ENCODE measurements at places on chromosomes 5 and 9. TPM values are rescaled to one million over a fixed set of nuclear protein-coding genes. Genes with fewer than 3 reads are reported as not detected.

GRCh38 chr5:174556756-174557155 lies 167.6 kb upstream of the MSX2 start:
- DNase-seq, result no peak

- no peak for DNase-seq
Observed at GRCh38 chr5:130166839-130167490, 262.7 kb downstream of the CHSY3 start.

- DNase-seq, result peak; percentile 80
Observed at GRCh38 chr9:124291801-124292396, 34.1 kb downstream of the NEK6 start.

GRCh38 chr5:165015126-165015525 lies 1509.7 kb downstream of the MAT2B start:
- no peak for DNase-seq

Gene PCDHA3
- polyA plus RNA-seq, result 1.8 TPM

Gene SPATA31C1
- not detected for polyA plus RNA-seq

DNA sequence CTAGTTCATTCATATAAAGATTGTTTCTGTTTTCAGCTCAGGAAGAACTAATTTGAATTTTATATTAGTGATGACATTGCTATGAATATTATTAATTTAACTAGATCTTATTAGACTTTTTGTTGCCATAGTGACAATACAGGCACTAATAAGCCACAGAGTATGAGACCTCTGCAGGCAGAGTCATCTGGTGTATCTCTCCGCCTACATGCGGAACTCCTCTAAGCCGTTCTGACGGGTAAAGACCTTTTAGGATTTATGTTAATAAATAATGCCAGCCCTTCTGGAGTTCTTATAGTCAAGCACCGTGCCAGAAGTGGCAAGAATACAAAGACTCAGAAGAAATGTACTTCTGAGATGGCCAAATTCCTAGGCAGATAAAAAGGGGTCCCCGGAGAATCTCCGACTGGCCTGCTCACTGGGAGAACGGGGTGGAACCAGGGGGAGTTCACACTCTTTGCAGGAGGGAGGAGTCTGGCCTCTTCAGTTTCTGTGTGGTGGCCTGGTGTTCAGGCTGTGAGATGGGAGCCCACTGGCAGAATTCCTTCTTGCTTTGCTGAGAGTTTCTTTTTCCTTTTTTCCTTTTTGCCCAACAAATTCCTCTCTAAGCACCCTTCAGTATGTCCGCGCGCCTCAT lies 85.1 kb upstream of the IL12B start:
- DNase-seq, result no peak

Gene GPR150
- polyA plus RNA-seq, result 0.35 TPM

Gene PPP3R2
- polyA plus RNA-seq, result not detected

DNA sequence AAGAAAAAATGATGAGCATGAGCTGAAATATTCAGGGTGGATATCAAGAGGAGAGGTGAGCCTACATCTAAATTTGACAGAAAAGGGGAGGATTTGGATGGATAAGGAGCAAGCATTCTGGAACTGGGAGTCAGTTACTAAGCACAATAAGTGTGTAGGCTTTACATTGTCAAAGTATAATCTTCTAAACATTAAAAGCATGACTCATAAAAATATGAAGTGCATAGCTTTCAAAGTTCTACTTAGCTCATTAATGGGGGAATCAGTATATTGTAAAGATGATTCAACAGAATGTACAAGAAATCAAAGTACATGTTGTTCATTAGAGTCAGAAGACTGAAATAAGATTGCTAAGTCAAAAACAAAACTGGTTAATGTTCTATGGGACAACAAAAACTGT lies 248.0 kb upstream of the GAS1 start:
- DNase-seq, result no peak

Gene NPR3
- 0.23 TPM for polyA plus RNA-seq

DNA sequence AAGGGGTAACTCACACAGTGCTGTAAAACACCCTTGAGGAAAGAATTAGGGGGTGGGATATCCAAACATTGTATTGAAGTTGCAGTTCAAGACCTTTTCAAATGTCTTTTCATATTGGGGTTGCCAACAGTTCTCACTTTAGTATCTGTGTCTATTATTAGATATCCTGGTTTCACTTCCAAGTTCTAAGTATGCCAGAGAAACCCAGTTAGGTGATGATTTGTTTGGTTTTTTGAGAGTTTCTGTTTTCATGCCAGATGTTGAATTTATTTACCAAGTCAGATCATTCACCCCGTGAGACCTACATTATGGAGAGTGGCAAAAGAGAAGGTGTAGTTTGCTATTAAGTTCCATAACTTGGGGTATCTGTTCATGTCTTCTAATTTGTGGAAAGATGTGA lies 64.5 kb downstream of the C9orf152 start:
- no peak for DNase-seq

- DNase-seq, result no peak
Observed at GRCh38 chr9:91756510-91756780, 193.6 kb downstream of the ROR2 start.

DNA sequence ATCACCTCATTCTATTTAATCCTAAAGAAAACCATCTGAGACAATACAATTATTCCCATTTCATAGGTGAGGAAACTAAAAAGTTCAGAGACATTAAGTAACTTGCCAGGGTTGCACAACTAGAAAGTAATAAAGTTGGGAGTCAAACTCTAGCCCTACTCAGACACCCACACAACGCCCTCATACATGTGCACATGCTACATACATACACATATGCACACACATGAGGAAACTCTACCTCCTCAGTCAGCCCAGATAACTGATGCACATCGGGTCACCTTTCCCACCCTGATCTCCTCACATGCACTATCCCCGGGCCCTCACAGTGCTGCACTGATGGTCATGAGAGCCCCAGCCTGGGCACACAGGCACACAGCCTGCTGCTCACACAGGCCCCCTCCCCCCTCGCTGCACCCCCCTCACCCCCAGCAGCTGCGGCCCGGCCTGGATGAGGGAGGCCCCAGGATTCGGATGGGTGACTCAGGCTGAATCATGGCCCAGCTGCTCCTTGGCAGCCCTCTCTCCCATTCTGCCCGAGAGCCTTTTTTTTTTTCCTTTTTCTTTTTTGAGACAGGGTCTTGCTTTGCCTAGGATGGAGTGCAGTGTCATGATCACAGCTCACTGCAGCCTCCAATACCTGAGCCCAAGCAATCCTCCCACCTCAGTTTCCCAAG lies 5.0 kb upstream of the GPRIN1 start:
- DNase-seq, result peak; percentile 72

DNA sequence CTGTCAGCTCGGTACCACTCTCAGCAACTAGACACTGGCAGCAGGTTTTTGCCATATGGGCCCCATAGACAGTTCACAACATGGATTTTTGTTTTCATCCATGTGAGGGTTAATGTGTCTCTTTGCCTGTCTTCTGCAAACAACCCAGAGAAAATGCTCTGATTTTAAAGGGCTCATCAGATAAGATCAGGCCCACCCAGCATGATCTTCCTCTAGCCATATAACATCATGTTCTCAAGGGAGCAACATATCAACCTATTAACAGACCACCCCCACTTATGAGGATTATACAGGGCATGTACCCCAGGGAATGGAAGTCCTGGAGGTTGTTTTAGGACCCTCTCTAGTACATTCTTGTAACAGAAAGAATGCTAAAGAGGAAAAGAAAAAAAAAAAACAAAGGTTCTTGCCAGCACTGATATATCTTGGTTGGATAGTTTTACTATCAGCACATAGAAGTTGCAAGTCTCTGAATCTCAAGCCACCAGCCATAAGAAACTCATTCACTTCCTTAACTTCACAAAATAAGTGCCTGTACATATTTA lies 1015.1 kb downstream of the TLE4 start:
- no peak for DNase-seq

Gene BTNL3
- polyA plus RNA-seq, result not detected

- DNase-seq, result no peak
Observed at GRCh38 chr9:137409515-137409914, 13.4 kb downstream of the EXD3 start.

Gene ADCY2
- 4.7 TPM for polyA plus RNA-seq

Gene DNAH5
- 0.05 TPM for polyA plus RNA-seq

DNA sequence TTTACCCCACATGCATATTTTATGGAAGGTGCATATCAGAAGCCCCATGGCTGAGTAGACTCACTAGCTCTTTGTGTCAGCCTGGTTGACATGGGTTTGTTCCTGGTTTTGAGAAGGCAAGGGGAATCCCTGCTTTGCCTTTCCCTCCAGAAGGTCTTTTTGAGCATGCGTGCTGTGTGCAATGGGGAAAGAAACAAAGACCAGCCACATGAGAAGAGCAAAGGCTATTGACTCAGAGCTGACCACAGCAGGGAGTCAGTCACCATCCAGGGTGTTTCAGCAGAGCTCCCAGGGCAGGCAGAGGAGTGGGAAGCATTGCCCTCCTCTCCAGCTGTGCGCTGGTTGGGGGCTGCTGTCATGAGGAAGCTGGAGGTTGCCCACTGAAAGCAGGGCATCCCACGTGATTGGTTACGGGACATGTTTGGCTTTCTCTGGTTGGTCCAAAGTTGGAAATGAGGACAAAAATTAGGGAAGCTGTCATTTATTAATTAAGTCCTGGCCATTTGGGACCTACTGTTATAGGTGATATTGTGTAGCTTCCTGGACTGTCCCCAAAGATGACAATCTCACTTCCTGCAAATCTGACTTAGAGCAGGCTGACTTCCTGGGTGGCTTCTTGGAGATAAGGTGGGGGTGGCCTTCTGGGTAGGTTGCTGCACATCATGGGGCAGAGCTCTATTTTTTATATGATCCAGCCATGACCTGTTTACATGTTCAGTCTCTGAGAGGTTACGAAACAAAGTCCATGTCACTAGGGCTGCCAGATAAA lies 48.9 kb upstream of the TDRD7 start:
- DNase-seq, result no peak

DNA sequence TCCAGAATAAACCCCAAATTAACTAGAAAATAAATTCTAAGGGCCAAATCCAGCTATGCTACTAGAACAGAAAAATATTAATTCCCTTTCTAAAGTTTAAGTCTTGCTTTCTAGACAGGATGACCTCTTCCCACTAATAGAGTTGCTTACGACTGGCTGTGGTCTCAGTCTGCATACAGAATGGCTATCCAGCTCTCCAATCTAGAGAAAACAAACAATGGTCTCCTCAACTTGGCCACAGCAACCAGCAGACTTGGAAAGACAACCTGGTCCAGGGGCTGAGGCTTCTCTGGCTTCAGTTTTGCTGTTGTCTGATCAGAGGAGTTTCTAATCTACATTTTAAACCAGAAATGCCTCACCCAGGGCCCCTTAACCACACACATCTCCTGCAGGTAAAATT lies 28.9 kb downstream of the RASEF start:
- DNase-seq, result no peak

DNA sequence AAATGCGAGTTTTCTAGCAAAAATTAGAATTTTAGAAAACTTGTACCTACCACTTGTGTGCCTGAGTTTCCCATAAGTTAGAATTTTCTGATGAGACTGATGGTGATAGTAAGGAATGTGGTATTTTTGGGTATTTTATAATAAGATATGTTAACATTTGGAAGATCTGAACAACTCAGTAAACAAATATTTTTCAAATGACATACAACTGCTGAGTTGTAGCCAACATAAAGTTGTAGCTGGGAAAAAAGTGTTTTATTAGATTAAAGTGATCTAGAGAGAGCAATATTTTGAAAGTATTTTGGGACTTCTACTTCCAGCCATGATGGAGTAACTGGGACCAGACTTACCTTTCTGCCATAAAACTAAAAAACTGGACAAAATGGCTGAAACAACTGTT lies 37.9 kb downstream of the GEMIN5 start:
- no peak for DNase-seq

DNA sequence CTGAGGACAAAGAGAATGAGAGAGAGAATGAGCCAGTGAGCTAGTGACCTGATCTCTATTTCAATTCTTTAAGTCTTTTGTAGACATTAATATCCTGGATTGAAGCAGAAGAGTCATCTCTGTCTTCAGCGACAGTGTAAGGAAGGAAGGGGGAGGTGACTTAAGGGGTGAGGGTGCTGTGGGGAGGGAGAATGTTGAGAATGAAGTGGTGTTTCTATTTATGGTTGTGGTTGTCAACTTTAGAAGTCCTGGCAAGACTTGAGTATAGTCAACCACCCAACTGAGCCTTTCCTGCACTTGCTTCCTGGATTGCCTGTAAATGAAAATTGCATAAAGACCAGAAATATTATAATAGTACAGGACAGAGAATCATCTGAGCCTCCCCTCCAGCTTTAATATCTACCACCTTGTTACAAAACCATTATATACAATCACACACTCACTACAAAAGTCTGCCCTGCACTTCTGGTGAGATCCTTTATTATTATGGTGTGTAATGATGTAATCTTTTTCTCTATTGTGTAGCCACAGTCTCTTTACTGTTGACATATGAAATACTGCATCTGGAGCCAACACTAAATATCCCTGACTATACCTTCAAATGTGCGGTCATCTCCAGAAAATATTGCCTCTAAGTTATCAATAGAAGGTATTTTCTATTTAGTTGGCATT lies 91.7 kb downstream of the NTRK2 start:
- no peak for DNase-seq

DNA sequence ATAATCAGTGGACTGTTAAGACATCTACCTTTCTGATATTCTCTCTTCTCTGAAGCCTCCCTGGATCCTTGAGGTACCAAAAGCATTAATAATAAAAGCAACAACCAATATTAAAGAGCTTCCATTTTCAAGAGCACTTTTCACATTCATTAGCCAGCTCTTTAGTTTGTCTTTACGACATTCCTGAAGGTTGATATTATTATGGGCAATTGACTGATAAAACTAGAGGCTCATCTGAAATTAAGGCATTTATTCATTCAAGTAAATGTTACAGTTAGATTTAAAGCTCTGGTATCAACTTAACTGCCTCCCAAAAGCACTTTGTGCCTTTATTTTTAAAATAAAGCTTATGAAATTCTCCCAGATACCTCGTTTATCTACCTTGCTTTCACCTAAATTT lies 199.6 kb downstream of the PLK2 start:
- no peak for DNase-seq

DNA sequence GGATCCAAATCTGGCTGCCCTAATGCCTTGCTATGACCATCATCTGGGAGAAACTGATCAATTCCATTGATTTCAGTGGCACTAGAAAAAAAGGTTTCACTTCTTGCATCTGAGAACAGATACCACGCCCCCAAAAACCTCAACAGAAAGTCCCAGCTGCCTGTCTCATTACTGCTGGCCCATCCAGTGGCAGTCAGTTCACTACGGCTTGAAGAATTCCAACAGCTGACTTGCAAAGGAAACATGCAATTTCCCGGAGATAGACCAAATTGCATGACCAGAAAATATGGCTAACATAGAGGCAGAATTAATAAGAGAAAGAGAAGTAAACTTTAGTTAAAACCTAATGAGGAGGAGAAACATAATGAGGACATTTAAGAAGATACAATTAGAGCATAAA lies 48.6 kb downstream of the UGCG start:
- peak; percentile 71 for DNase-seq
